ENCODE measurements at places on chromosomes 2 and 18. TPM values are rescaled to one million over a fixed set of nuclear protein-coding genes. Genes with fewer than 3 reads are reported as not detected.

DNA sequence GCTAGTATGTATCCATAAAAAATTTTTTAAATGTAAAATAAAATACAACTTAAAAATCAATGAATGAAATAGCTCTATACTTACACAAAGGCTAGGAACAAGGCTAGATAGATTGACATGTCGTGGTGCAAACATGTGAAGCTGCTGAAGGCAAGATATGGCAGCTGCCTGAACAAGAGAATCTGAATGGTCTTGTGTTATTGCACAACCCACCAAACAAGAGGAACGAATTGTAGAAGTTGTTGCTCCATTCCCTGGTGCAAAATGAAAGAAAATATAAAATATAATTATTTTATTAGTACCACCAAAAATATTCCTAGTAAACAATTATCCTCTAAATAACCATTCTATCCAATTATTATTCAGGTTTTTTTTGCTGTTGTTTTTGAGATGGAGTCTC, 46.4 kb downstream of the HEATR5B start:
- H3K27me3 ChIP-seq, result no peaks in the 10 kb centered on the region
- no peak overlapping the region for H3K27ac ChIP-seq
- no peak overlapping the region for H3K4me3 ChIP-seq
- H3K36me3 ChIP-seq, result peaks cover 15% of the 10 kb centered on the region

DNA sequence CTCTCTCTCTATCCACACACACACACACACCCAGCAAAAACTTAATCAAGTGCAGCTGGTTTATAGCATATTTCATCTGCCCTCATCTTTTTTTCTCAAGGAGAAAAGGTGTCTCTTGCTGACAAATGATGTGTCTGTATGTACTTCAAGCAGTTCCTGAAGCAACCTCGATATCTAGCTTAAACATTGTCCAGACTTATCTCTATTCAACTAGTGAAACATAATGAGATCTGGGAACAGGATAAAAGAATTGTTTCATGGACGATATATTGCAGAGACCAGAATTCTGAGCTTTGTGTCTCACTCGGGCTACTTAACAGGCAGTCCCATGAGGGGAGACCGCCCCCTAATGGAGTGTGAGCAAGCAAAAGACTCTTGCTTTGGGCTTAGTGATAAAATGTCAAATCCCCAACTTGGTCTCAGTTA, 929.2 kb upstream of the SOX11 start:
- peak; percentile 74 for DNase-seq
- H3K27me3 ChIP-seq, result no peaks in the 10 kb centered on the region
- no peak overlapping the region for H3K4me3 ChIP-seq
- H3K27ac ChIP-seq, result no peak overlapping the region

GRCh38 chr2:11071211-11071610, 84.1 kb upstream of the SLC66A3 start:
- H3K36me3 ChIP-seq, result no peaks in the 10 kb centered on the region
- DNase-seq, result peak; percentile 17
- H3K4me1 ChIP-seq, result no peaks in the 10 kb centered on the region
- H3K4me3 ChIP-seq, result no peak overlapping the region

DNA sequence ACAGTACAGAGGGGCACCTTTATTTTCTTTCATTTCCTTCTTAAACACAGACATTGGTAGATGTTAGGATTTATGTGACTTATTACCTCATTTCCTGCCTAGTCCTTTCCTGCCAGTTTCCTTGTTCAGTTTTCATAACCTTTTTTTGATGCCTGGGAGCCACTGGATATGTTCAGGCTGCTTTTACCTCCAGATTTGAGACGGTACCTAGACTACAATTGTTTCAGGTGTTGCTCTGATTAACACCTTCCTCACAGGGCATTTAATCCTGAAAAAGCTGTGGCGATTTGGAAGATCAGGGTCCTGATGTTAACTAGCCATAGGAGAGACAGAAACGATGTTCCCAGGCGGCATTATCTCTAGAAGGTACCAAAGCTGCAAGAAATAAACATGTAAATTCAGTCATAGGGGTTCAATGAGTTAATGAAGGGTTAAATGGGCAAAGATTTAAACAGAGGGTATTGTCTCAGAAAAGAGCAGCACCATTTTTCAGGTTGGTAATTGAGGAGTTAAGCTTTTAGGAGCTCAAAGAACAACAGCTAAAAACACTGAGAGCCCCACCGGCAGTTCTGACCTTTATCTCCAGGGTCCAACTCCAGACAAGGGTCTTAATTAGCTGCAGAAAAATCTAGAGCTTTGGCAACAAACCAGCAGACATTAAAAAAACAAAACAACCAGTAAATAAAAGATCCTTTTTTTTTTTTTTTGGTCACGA, 93.3 kb downstream of the HRH4 start:
- H3K4me1 ChIP-seq, result peaks cover 8% of the 10 kb centered on the region
- H3K27me3 ChIP-seq, result no peaks in the 10 kb centered on the region
- DNase-seq, result no peak
- no peaks in the 10 kb centered on the region for H3K36me3 ChIP-seq
- H3K27ac ChIP-seq, result no peak overlapping the region
- H3K4me3 ChIP-seq, result no peak overlapping the region

The GAREM2 gene
- total RNA-seq, result 2.5 TPM

The METTL21A gene
- total RNA-seq, result 15.9 TPM

The CDH19 gene
- total RNA-seq, result 2.3 TPM
